ENCODE measurements at places on chromosomes 5 and 9.

DNA sequence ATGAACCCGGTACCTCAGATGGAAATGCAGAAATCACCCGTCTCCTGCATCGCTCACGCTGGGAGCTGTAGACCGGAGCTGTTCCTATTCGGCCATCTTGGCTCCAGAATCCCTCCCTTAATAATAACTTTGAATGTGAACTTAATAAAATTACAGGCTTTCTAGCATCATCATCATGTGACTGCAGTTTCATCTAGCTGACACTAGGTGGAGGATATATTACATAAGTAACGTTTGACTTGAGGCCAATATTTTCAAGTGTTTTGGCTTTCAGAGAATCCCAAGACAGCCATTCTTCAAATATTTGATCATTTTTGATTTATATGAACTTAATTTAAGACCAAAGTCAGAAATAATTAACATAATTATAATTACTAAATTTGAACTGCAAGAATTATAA lies 474.9 kb upstream of the CDH10 start:
- no peak for DNase-seq

DNA sequence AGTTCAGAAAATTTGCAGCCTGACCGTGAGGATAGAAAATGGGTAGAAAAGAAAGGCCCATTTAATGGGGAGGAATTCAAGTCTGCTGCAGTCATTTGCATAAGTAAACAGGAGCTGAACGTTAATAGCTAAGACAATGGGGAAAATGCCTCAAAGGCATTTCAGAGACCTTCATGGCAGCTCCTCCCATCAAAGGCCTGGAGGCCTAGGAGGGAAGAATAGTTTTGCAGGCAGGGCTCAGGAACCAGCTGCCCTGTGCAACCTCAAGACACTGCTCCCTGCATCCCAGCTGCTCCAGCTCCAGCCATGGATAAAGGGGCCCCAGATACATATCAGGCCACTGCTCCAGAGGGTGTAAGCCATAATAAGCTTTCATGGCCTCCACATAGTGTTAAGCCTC lies 32.2 kb upstream of the CDH18 start:
- DNase-seq = no peak

DNA sequence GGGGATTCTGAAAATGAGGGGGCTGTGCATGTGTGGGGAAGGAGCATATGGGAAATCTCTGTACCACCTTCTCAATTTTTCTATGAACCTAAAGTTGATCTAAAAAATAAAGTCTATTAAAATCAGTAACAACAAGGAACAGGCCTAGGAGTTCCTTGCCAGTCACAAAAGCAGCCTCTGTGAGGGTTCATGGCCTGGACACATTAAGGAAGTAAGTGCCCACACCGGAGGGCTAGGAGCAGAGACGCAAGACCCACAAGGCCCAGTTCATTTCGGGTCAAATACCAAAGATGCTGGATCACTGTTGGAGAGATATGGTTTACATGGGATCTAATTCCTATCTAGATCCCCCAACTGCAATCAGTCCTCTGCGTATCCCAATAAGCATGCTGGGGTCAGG lies 88.4 kb downstream of the SEMA4D start:
- DNase-seq = no peak

DNA sequence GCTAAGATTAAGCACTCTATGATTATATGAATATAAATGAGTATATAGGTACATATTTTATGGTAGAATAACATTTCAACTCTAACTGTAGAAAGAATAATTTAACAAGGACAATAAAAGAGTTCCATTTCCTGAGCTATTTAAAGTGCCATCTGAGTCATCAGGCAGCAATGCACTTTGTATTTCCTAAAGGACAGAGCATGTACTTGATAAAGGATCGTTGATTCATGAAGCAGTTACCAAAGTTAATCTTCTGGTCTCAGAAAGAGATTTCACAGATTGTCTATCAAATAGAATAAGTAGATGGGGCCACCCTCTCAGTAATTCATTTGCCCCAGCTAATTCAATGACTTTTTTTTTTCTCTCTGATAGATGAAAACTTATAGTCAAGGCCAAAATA lies 747.8 kb downstream of the CDH18 start:
- DNase-seq = no peak

DNA sequence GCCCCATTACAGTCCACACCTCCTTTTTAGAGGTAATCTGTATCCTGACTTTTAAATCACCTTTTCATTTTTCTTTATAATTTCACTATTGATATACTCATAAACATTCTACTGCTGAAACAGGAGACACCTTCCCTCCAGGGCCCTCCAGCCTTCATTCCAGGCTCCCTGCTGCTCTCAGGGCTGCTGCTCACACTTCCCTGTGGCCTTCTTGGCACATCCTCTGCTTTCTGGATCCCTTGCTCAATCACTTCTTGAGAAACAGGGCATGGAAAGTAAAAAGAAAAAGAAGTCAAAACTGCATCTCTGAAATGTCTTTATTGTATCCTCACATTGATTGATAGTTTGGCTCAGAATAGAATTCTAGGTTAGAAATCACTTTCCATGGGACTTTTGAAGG lies 19.3 kb upstream of the WNT8A start:
- DNase-seq = no peak

- DNase-seq = no peak
These were observed 19.4 kb downstream of the CCDC171 start for GRCh38 chr9:15572200-15572770.

- no peak for DNase-seq
These were observed 1358.4 kb downstream of the EFNA5 start for GRCh38 chr5:106312360-106312759.
